Peyer's patch (tissue), 4 donors: ENCODE measurements at places on chromosomes 4 and X.
A peak's percentile ranks its signal among the peaks of the same experiment; 100 is the strongest.

DNA sequence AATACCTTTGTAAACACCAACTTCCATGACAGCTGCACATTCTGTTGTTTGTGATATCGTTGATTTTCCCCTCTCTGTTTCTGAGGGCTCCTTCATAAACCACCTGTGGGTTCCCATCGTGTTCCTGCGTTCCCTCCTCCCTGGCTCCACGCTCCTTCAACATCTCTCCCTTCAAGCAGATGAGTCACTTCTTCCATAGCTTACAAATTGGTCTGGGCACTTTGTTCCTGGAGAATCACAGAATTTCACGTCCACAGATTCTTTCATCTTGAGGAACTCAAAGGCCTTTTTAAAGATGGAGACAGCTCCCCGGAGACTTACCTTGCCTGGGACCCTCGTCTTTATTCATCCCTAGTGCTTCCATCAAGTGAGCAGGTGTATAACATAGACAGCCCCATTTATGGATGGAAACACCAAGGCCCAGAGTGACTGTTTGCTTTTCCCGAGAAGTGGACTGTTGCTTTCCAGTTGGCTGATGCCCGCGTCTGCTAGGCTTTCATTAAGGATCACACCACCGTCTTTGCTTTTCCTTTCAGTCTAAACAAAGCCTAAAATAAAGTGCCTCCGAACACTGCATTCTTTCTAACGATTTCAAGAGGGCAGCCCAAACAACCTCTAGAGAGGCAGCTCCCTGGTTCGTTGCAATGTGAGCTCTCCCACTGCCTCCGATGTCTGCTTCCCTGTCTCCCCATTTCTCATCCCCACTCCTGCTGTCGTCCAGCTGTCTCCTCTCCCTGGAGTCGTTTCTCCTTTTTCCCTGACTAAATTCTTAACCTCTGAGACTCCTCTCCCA, 146.3 kb upstream of the STX18 start:
- no peak for DNase-seq

GRCh38 chr4:111037591-111038360, 414.9 kb upstream of the PITX2 start:
- no peak for DNase-seq

- DNase-seq: no peak
Observed at GRCh38 chrX:27987862-27988646, 6.8 kb upstream of the DCAF8L1 start.

DNA sequence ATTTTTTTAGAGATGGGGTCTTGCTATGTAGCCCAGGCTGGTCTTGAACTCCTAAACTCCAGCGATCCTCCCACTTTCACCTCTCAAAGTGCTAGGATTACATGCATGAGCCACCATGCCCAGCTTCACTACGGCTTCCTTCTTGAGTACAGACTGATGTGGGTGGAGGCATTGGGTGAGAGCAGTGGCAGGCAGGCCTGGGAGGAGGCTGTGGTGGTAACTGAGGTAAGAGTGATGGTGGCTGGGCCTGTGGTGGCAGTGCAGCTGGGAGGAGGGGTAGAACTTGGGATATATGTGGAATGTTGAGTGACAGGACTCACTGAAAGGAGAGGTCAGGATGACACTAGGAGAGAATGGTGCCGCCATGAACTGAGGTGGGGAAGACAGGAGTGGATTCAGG, 80.9 kb downstream of the MED28 start:
- DNase-seq: no peak

DNA sequence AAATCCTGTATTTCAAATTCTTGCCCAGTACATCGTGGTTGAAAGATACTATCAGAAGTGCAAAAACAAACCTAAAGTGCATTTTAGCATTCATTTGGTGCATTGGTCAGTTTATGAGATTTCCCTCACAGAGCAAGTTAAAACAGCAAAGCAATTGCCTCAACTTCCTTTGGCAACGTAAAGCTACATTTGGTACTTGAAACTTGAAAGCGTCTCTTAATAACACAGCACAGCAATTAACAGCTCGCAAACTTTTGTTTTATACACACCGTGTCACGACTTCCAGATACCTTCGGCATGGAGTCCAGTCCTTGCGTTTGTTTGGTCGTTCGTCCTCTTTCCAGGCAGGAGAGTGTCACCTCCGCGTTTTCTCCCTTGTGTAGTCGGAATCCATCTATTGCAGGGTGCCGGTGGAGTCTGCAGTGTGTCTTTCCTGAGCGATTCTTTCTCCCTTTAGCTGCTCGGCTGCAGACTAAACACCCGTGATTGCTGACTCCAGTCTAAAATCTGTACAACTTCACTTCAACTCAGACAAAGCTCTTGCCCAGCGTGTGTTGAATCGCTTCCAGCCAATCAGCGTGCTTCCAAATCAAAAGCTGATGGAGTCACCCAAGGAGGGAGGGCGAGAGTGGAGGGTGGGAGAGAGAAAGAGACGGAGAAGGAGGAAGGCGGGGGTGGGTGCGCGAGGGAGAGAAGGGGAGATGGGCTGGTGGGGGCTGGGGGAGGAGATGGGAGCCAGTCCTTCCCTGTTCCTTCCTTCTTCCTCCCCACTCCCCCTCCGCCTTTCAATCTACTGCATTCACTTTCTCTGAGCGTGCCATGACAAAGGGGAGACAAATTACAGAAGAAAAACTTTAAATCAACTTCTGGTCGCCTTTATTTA, at the start of gene PCDH18:
PCDH18 (minus strand) TSS at position 509 of the 883 bp plus-strand sequence; CDS start at position 103, 406 bp downstream.
- peak; percentile 58 for DNase-seq

DNA sequence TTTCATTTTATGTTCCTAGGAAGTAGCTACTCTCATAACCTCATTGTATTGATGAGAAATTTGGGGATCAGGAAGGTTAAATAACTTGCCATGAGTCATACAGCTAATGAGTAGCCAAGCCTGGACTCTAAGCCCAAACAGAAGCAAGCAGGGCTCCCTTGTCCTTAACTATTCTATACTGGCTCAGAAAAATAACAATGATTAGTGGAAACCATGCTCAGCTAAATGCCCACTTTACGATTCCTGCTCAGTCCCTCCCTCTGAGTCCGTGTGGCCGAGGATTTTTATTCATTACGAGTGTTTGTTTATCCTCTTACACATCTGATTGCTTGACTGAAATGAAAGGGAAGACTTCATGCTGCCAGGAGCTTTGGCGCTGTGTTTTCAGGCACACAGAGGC, 100.9 kb downstream of the SLC34A2 start:
- DNase-seq: no peak

DNA sequence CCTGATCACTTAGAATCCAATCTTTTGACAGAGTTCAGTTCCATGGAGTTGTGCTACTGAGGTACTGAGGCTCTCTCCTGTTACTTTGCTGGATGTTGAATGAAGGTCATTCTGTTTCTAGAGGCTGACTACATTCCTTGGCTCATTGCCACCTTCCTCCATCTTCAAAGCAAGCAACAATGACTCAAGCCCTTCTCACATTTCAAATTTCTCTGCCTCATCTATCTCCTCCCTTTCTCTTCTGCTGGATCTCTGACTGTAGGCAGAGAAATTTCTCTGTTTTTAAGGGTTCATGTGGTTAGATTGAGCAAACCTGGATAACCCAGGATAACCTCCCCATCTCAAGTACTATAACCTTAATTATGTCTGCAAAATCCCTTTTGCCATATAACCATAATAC, 775.4 kb downstream of the STPG2 start:
- DNase-seq: no peak

DNA sequence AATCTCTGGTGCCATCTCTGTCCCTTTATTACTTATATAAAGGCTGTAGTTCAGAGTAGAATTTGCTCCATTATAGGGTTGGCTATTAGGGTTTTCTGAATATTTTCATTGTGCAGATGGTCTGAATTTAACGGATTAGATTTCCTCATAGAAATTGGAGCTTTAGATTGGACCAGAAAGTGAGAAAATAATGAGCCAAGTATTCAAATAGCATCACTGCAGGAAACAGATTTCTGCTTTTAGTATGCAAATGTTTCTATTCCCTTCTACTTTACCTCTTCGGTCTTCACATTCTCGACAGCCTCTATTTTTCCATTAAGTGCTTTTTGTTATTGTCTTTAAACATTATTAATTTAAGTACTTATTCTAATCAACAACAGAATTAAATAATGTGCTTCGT, 55.4 kb downstream of the TRIM2 start:
- no peak for DNase-seq

DNA sequence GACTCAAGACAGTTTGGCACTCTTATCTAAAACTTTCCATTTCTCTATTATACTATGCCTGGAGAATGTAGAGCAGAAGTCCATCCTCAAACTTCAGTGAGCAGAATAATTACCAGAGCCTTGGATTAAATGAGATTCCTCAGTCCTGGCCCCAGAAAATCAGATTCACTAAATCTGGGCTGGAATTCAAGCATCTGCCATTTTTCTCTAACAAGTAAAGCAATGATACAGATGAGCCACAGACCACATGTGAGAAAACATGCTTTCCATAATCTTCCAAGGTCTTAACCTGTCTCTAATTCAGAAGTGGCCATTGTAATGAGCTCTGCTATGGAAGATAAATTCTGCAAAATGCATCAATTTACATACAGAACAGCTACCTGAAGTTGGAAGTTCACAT, 25.4 kb downstream of the SOWAHB start:
- no peak for DNase-seq

- DNase-seq: no peak
Observed at GRCh38 chr4:112170451-112170993, 25.3 kb downstream of the FAM241A start.

DNA sequence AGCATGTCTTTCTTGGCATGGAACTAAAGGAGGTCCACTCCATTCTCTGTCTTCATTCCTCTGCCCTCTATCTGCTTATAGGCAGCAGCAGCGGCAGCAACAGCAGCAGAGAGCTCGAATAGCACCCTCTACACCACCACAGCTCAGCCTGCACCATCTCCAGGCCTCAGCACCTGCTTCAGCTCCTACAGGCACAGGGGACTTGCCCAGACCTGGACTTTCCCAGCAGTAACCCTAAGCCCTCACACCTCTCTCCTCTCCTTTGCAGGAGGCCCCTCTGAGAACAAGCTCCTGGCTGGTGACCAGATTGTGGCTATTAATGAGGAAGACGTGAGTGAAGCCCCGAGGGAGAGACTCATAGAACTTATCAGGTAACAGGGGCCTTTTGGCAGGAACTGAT, 80.7 kb downstream of the FRMPD3 start:
- DNase-seq: no peak

- peak; percentile 13 for DNase-seq
Observed at GRCh38 chrX:69076088-69076487, 89.2 kb downstream of the PJA1 start.

DNA sequence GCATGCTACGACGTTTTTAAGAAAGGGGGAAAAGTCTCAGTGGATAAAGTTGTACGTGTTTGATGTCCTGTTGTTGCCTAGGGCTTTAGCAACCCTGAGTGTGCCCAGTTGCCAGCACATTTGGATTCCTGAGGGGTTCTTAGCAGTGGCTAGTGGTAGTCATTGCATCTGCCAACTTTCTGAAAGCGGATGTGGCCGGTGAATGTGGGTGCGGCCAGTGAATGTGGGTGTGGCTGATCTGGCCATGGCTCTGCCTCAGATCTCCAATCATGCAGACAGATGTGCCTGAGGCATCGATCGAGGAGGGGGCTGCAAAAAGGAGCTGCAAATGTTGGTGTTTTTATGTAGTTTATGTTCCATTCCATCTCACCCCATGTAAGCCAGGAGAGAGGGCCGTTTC, 41.5 kb upstream of the FAT1 start:
- no peak for DNase-seq
